Stimulated activated CD4-positive, alpha-beta T cell treated with anti-CD3 and anti-CD28 coated beads, Interleukin-1b, Interleukin-23, amount 100 ng/mL, for 1 hour (primary cell): ENCODE measurements at places on chromosomes 12 and 14.

GRCh38 chr14:55877942-55878341, 240.3 kb upstream of the PELI2 start:
- DNase-seq: no peak

DNA sequence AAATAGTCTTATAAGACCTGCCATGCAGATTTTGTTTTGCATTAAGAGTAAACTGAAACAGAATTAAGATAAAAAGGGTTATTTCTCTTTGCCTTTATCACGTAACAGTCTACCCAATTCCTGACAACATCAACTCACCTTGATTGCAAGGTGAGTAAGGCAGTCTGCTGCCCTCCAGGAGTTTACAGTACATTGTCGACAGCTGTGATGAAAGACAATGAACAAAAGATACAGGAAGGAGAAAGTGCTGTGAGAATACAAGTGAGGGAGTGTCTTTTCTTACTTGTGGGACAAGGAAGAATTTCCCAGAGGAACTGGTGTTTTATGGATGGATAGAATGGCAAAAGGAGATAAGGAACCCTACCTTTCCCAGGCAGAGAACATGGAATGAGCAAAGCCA, 101.0 kb downstream of the RTN1 start:
- DNase-seq: no peak

DNA sequence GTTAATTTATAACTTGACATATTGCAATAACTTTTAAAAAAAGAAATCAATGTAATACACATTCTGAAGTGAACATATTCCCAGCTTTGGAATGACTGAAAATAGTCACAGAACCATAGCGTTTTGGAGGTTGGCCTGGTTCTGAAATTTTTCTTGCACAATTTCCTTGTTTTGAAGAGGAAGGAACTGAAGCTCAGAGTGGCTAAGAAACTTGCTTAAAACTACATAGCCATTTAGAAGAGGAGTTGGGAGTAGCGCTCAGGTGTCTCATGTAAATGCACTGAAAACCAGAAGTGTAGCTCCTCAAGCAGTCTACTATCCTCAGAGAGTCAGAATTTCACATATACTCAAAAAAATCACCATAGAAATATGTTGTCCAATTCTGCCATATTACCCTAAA, 41.2 kb downstream of the SLC38A1 start:
- no peak for DNase-seq

DNA sequence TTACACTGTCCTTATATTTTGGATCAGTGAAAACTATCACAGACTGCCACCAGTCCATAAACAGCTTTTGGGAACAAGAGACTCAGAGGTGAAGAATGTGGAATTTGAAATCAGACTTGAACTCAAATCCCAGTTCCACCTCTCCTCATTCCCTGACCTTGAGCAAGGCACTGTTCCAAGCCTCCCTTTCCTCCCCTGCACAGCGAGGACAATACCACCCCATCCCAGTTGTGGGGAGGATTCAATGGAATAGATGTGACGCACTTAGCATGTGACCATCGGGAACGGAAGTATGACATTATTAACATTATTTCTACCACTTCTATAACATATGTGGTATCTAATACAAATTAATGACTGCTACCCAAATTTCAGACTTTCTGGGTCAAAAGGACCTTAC, 63.5 kb downstream of the DPF3 start:
- DNase-seq: no peak

- DNase-seq: no peak
Measured at GRCh38 chr12:103140286-103140685, 182.8 kb downstream of the ASCL1 start.

DNA sequence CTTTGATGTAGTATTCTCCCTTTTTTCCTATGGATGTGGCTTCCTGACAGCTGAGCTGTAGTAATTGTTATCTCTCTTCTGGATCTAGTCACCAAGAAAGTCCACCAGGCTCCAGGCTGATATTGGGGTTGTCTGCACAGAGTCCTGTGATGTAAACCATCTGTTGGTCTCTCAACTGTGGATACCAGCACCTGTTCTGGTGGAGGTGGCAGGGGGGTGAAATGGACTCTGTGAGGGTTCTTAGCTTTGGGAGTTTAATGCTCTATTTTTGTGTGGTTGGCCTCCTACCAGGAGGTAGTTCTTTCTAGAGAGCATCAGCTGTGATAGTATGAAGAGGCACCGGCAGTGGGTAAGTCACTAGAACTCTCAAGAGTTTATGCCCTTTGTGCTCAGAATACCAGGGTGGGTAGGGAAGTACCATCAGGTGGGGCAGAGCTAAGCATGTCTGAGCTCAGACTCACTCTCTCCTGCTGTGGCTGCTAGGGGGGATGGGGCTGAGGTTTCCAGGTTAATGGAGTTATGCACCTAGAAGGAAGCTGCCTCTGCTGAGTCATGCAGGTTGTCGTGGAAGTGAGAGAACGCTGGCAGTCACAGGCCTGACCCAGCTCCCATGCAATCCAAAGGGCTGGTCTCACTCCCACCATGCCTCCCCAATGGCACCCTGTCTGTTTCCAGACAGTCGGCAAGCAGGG, 3.0 kb upstream of the TAS2R14 start:
- DNase-seq: no peak

DNA sequence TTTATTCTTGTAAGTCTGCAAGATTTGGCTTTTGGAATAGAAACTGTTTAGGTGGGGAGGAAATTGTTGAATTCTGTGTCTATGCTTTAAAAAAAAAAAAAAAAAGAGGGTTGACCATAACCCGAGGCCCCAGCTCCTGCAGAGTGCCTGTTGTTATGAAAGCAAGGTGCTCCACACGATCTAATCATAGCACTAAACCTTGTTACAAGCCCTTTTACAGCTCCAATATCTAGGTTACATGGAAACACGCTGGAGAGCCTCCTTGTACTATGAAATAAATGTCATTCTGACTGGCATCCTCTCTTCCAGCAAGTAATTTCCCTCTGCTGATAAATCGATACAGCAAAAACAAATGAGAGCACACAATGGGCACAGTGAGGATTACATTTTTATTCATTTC, 303.1 kb upstream of the SOX5 start:
- no peak for DNase-seq

- no peak for DNase-seq
Measured at GRCh38 chr12:33724867-33725266, 285.2 kb upstream of the SYT10 start.

GRCh38 chr12:57717131-57717530, 21.4 kb downstream of the AGAP2 start:
- no peak for DNase-seq

- DNase-seq: no peak
Measured at GRCh38 chr14:56274556-56274955, 156.3 kb downstream of the PELI2 start.

GRCh38 chr12:95922231-95922630, 20.2 kb downstream of the CCDC38 start:
- no peak for DNase-seq

DNA sequence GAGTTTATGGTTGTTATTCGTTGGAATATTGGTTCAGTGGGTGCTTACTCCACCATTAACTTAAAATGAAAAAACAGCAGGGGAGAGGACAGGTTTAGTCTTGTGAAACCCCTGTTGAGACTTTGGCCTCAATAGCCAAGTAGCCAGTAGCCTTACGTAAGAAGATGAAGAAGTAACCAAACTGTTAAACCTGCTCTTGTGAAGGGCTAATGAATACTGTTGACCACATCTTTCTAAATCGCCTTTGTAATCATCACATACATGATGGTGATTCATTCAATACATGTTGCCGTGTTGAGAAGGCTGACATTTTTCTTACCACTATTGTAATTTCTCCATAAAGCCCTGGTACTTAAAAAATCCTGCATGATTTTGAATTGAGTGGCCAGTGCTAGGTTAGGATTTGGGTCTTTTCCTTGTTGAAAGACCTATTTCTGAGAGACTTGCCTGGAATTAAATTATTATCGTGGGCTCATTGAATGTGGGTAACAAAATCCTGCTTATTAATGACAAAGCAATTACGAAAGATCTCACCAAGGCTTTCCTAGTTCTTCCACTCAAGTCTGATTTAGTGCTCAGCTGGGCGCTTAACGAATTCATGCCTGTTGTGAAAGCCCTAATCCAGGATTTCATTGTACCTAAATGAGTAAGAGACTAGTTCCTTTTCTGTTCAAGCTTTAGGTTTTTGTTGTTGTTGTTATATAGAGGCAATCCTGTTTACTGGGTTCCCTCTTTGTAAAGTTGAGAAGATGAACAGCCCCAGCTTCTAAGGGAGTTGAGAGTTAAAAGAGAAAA, 333.1 kb downstream of the FUT8 start:
- DNase-seq: no peak

GRCh38 chr12:68393417-68393816, 61.3 kb upstream of the MDM1 start:
- no peak for DNase-seq

- no peak for DNase-seq
Measured at GRCh38 chr12:51181558-51181957, 8.6 kb upstream of the TFCP2 start.

DNA sequence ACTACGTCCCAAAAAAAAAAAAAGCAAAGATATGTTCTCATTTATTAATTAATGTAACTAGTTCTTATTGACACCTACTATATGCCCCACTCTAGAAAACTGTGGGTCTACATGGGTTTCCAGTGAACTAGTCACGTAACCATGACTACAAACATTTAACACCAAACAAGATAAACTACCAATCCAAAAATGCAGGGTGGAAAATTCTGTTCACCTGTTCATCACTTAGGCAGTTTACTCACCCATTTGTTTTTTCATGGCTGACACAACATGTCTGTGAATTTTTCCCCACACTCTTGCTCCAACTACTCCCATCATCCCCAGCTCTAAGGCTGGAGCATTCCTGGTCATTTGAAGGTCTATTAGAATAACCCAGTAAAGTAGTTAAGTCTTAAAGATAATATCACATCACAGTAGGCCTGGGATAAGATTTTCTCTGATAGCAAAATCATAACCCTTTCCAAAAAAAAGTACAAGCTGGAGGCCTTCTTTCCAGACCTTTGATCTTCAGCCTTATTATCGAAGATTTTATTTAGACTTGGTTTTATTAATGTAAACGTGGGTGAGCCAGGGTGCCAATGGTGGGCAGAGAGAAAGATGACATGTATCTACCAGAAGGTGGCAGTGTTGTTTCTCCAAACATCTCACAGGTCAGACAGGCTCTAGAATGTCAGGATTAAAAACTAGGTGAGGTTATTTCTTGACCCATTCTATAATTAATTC, 61.6 kb upstream of the DAAM1 start:
- no peak for DNase-seq

DNA sequence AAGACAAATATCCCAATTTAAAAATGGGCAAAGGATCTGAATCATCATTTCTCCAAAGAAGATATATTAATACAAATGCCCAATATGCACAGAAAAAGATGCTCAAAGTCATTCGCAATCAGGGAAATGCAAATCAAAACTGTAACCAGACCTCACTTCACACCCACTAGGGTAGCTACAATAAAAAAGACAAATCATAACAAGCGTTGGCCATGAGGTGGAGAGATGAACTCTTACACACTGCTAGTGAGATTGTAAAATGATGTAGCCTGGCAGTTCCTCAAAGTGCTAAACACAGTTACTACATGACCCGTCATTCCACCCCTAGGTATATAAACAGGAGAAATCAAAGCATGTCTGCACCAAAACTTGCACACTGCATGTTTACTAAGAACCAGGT, 30.4 kb downstream of the CDC42BPB start:
- no peak for DNase-seq

GRCh38 chr12:113479590-113480335, 8.1 kb upstream of the LHX5 start:
- peak; percentile 15 for DNase-seq

GRCh38 chr12:99772274-99772673, 124.7 kb downstream of the GARIN6 start:
- DNase-seq: no peak

GRCh38 chr14:26966908-26967307, 369.1 kb upstream of the NOVA1 start:
- DNase-seq: no peak

DNA sequence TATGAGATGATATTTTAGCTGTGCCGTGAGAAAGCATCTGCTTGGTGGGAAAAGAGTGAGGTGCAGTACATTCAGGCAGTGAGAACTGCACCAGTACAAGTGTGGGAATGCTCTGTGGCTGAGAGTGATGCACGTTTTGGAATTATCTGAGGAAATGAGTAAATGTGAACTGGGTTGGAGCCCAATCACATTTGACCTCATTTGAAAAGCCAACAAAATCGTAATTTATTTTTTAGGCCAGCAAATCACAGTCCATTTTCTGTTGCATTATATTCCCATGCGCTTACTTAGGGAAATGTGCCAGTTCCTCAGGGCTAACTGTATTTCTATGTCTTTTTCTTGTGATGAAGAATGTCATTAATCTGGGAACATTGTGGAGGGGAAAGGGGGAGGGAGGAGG, 77.3 kb downstream of the SNAPC1 start:
- DNase-seq: no peak

DNA sequence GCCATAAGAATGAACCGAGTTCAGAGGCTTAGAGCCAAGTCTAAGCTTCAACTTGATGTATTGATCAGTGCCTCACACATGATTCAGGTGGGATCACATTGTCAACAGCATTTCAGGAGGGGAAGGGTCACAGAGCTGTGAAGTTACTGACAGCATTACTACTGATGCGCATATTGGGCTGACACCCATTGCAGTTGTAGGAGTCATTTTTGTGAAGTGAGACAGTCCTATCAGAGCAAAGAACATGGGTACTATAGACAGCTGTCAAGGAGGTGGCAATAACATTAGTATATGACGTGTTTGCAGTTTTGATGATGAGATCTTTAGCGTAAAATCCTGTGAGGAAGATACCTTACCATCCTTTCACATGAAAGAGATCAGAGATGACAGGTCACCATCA, 206.0 kb upstream of the RBM19 start:
- no peak for DNase-seq

GRCh38 chr12:11780521-11781101, 131.1 kb downstream of the ETV6 start:
- DNase-seq: no peak

GRCh38 chr14:64109819-64110554, 184.2 kb downstream of the ESR2 start:
- DNase-seq: no peak

GRCh38 chr14:64965356-64966000, 6.7 kb downstream of the RAB15 start:
- no peak for DNase-seq

DNA sequence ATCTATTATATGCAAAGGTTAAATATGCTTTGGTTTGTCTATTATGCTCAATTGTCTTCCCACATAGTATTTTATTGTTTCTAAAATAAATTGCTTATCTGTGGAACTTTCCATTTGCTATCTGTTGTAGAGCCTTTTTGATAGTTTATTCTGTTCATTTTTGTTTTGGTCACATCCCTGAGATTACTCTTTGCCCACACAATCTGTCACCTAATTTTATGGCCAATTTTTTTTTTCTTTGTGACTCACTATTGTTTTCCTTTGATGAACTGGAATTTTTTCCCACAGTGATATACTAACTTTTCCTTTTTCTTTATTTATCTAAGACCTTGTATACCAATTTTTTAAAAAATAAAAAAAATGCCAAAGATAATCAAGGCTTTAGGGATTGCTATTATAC, 61.1 kb downstream of the RASSF9 start:
- no peak for DNase-seq

DNA sequence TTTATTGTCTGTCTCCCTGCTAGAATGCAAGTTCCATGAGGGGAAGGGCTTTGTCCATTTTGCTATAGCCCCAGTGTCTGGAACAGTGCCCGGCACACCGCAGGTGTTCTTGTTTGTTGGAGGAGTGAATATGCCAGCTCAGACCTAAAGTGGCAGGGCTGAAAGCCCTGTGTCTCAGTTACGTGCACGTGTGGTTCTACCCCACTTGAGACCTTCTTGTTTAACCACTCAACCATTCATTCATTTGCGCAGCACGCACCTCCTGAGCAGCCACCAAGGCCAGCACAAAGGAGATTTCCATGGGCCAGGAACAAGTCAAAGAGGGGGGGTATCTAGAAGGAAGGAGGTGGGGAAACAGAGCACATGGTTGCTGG, 338.0 kb upstream of the FKBP4 start:
- DNase-seq: no peak
